ENCODE measurements at places on chromosomes 13 and 19.

DNA sequence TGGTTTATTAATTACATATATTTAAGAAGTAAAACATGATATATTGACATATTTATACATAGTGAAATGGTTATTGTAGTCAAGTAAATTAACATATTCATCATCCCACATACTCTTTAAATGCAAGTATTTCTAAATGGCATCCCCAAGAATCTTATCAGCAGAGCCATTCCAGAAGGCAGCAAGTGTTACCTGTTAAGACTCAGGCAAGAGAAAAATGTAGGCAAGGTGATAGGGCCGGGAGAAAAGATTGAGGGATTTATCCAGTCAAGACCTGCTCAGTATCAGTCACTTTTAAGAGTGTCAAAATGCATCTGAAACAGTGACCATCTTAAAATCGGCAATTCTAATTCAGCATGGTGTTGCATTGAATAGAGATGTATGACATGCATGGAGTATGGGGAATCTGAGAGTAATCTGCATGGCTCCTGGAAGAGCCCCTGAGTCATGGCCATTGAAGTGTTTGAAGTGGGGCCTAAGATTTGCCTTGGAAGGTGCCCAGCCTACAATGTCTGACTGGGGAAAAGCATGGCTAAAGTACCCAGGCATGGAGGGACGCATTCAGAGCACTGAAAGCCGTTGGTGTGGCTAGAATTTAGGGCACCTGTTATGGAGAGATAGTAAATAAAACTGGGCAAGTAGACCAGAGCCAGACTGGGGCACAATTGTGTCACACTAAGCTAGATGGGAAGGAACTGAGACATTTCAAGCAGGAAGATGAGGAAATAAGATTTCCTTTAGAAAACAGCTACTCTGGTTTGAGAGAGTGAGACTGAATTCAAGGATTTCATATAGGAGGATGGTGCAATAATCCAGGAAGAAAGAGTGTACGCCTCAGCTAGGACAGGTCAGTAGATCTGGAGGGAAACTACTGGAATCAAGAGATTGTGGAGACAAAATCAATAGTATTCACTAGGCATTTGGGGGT, 25.0 kb upstream of the C1QTNF9B start:
- peak; percentile 25 for DNase-seq

DNA sequence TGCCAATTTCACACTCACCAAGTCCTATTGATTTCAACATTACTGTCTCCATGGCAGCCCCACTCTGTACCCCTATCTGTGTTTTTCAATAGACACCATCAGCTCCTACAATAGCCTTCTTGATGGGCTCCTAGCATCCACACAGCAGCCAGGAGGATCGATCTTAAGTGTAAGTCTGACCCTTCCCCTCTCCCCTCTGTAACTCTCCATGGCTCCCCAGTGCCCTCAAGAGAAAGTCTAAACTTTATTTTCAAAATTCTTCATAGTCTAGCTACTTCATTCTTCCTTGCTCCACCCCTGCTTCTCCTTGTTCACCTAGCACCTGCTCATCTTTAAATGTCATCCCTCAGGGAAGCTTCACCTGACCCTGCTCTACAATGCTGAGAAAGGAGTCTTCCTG, 30.0 kb upstream of the ZNRF4 start:
- no peak for DNase-seq

- no peak for DNase-seq
These were observed 167.1 kb downstream of the LMO7 start for GRCh38 chr13:75803164-75803611.

DNA sequence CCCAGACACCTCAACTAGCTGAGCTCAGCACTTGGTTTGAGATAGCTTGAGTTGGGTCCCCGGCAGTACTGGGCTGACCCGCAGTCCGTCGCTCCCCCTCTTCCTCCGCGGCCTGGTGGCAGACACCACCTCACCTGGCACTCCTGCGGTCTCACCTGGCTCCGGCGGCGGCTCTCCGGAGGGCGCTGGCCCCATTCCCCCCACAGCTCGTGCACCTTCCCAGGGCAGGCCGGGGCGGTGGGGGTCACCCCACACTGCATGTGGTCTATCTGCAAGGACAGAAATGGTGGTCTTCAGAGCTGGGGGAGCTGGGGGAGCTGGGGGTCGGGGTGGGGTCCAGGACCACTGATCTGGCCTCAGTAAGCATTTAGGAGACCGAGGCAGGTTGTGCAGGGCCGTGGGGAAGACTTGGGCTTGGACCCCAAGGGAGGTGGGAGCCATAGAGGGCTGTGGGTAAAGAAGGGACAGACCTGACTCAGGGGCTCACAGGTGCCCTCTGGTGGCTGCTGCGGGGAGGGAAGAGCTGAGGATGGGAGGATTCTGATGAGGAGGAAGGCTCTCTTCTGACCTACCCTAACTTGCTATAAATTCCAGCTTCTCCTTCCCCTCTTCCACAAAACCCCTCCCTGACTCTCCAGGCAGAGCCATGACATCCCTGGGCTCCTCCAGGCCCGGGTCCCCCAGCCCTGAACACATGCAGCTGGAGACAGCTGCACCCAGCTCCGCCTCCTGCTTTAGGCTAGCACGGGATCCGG, 6.7 kb upstream of the PLIN4 start:
- peak; percentile 32 for DNase-seq

GRCh38 chr13:50672025-50672424, 171.5 kb downstream of the DLEU7 start:
- DNase-seq = no peak

- no peak for DNase-seq
These were observed 134.9 kb downstream of the GPC5 start for GRCh38 chr13:91533354-91533753.

- DNase-seq = no peak
These were observed 2.0 kb downstream of the CAPN12 start for GRCh38 chr19:38742296-38742695.

DNA sequence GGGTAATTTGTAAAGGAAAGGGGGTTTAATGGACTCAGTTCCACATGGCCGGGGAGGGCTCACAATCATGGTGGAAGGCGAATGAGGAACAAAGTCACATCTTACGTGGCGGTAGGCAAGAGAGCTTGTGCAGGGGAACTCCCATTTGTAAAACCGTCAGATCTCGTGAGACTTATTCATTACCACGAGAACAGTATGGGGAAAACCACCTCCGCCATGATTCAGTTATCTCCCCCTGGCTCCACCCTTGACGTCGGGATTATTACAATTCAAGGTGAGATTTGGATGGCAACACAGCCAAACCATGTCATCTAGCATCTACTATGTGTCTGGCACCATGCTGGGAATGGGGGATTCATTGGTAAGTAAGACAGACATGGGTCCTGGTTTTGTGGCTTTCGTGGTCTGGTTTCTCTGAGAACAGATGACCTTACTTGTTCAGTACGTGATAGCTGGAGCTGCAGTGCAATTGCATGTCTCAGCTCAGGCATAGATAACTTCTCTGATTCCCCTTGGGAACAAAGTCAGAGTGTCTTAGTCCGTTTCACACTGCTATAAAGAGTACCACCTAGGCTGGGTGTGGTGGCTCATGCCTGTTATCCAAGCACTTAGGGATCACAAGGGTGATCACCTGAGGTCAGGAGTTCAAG, 8.3 kb downstream of the ZNF554 start:
- DNase-seq = no peak

DNA sequence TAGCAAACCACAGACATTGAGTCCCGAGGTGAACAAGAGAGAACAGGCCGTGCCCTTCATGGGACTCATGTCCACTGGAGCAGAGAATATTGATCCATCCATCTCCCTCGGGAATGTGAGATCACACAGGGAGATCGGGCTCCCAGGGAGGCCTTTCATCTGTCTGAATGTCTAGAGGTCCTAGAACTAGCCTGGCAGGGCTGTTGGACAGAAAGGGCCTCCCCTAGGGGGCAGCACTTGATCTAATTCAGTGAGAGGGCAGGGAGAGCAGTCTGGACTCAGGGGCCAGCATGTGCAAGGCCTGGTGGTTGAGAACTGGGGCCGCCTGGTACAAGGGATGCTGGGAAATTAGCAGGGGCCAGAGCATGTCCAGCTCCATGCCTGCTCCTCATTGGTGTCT, 4.3 kb downstream of the RUVBL2 start:
- peak; percentile 36 for DNase-seq

DNA sequence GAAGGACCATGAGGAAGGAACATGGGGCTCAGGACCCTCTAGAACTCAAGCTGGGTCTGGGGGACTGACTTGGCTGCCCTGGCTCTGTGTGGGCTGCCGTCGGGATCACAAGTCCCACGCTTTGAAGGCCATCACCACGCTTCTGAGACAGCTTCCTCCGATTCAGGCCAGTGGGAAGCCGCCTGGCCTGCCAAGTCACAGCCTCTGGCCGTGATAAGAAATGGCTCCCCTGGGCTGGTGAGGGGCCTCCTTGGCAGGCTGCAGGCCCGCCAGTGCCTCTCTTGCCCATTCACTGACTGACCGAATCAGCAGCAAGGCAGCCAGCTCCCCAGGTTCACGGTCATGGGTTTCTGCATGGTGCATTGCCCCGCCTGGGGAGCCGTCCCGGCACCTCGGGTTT, 48.8 kb downstream of the COMP start:
- DNase-seq = no peak

DNA sequence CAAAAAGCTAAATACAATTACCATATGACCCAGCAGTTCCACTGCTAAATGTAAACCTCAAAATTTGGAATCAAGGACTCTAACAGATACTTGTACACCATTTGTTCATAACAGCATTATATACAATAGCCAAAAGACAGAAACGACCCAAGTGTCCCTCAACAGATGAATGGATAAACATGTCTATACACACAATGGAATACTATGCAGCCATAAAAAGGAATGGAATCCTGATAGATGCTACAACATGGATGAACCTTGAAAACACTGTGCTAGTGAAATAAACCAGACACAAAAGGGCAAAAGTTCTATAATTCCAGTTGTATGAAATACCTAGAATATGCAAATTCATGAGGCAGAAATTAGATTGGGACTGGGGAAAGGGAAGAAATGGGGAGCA, 12.2 kb downstream of the NEK3 start:
- DNase-seq = no peak

GRCh38 chr13:23985060-23985459, 87.8 kb upstream of the C1QTNF9B start:
- no peak for DNase-seq

DNA sequence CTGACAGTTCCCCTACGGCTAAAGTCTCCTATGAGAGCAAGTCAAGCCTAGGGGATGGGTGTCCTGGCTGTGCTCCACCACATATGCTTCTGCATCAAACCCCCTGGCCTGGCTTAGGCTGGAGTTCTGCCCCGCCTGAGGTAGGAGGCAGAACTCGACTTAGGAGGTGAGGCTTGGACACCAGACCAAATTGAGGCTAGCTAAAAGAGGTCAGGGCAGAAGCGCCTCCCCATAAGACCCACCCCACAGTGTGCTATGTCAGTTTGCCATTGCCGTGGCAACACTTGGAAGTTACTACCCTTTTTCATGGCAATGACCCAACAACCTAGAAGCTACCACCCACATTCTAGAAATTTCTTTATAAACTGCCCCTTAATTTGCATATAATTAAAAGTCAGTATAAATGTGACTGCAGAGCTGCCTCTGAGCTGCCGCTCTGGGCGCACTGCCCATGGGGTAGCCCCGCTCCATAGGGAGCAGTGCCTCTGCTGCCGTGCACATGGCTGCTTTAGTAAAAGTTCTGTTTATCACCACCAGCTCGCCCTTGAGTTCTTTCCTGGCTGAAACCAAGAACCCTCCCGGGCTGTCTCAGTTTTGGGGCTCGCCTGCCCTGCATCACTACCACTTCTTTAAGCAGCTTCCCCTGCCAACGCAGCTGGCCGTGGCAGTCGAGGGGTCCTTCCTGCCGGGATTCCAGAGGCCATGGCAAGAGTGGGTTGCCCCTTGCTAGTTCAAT, 20.2 kb downstream of the AP1M1 start:
- no peak for DNase-seq

- DNase-seq = peak; percentile 83
These were observed 3.9 kb upstream of the SSBP4 start for GRCh38 chr19:18415178-18415867.

GRCh38 chr13:29771247-29771646, 79.2 kb downstream of the UBL3 start:
- peak; percentile 45 for DNase-seq

- DNase-seq = no peak
These were observed 29.1 kb upstream of the PCCA start for GRCh38 chr13:100059827-100060226.

- no peak for DNase-seq
These were observed 137.0 kb upstream of the PRR20A start for GRCh38 chr13:57003682-57004081.

DNA sequence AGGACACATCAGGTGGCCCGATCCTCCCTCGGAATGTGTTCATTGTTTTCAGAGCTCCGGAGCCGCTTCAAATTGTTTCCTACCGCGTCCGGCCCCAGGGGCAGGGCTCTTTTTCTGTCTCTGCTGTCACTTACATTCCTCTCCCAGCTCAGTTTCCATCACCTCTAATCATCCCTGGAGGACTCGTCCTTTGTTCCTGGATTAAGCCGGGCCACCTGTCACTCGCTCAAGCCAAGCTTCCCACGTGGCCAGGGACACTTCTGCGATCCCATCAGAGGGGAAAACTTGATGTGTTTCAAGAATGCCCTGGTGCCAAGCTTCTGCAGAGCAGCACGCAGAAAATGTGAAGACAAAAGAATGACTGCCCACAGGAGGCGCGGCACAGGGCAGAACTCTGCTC, 13.5 kb downstream of the IL17D start:
- no peak for DNase-seq

- DNase-seq = peak; percentile 89
These were observed 20.0 kb upstream of the ERCC1 start for GRCh38 chr19:45443462-45444317.

DNA sequence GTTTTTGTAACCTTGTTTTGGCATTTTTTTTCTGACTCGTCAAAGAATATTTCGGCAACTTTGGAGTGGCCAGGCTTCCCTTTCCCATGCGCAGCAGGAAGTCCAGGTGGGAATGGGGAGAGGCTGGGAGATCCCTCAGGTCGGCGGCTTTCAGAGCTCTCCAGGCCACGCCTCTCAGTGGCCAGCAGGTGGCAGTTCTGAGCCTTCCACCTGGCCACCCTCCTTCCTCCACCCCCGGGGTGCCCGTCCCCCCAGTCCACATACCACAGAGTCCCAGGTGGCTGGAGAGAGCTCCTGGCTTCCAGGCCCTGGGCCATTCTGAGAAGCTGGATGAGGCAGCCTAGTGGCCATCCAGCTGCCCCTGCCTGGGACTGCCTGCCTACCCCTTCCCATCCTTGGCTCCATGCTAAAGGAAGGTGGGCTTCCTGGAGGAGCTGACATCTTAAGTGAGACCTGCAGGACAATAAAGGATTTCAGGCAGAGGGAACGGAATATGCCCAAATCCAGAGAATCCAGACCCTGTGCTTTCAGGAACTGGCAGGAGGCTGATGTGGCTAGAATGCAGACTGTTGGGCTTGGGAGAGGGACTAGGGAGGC, 46.3 kb downstream of the CCNE1 start:
- DNase-seq = no peak

DNA sequence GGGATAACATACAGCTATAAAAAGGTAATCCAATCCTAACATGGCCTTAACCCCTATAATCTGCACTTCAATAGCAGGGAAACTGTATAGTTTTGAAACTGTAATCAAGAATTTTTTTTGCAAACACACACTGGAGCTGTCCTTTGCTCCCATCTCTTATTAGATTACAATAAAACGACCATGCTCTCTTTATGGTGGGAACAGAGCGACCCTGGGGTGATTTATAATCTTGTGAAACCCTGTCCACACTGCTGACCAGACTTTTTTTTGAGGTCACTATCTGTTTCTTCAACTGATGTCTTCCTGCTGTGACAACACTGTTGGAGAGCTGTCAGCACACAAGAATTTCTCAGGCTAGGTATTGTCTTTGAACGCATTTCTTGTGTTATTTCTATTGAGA, 35.3 kb downstream of the DACH1 start:
- no peak for DNase-seq

GRCh38 chr19:17385878-17386611, 8.0 kb downstream of the CCDC194 start:
- peak; percentile 55 for DNase-seq

All from fibroblast of skin of abdomen (primary cell).